ENCODE measurements at places on chromosomes 7 and 10. TPM values are rescaled to one million over a fixed set of nuclear protein-coding genes. Genes with fewer than 3 reads are reported as not detected.

DNA sequence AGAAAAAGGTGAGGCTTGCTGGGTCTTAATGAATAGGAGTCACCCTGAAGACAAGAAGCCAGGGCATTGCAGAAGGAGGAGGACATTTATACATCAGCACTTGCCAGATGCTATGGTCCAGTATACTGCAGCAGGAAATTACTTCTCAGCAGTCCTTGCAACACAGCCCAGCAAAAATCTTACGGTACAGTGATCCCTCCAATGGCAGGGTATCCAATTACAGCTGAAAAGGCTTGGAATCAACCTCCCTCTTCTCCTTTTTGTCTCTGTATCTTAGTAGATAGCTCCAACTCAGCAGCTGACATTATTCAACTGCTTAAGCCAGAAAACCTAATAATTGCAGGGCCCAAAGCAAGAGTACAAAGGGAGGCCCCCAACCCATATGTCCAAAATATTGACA is 128.3 kb upstream of the COBL start:
- H3K36me3 ChIP-seq = no peaks in the 10 kb centered on the region
- no peaks in the 10 kb centered on the region for H3K4me1 ChIP-seq
- DNase-seq = no peak
- no peak overlapping the region for H3K4me3 ChIP-seq
- H3K27ac ChIP-seq = no peak overlapping the region

Gene ZNF777
- 3.3 TPM for total RNA-seq

Gene LAMB4
- total RNA-seq = 8.5 TPM

- H3K4me3 ChIP-seq = no peak overlapping the region
- DNase-seq = no peak
- peaks cover 14% of the 10 kb centered on the region for H3K27me3 ChIP-seq
These were observed 95.7 kb downstream of the SLIT1 start for GRCh38 chr10:97090035-97090434.

- peaks cover 17% of the 10 kb centered on the region for H3K4me1 ChIP-seq
- no peaks in the 10 kb centered on the region for H3K36me3 ChIP-seq
- peak overlapping the region; percentile 85 for H3K4me3 ChIP-seq
- no peak for DNase-seq
- peak overlapping the region; percentile 98 for H3K27ac ChIP-seq
These were observed 492 bp upstream of the VCL start for GRCh38 chr10:73997461-73997786.

- no peaks in the 10 kb centered on the region for H3K27me3 ChIP-seq
- peaks cover 35% of the 10 kb centered on the region for H3K36me3 ChIP-seq
- DNase-seq = no peak
- peaks cover 27% of the 10 kb centered on the region for H3K4me1 ChIP-seq
- H3K4me3 ChIP-seq = no peak overlapping the region
These were observed 2.7 kb upstream of the MTG1 start for GRCh38 chr10:133391249-133391635.

Gene GCK
- total RNA-seq = not detected

Gene CFAP58
- total RNA-seq = not detected

GRCh38 chr7:26351171-26351570 is 59.5 kb downstream of the SNX10 start:
- no peak overlapping the region for H3K27ac ChIP-seq
- no peak for DNase-seq
- no peaks in the 10 kb centered on the region for H3K36me3 ChIP-seq
- H3K4me1 ChIP-seq = no peaks in the 10 kb centered on the region
- no peak overlapping the region for H3K4me3 ChIP-seq

DNA sequence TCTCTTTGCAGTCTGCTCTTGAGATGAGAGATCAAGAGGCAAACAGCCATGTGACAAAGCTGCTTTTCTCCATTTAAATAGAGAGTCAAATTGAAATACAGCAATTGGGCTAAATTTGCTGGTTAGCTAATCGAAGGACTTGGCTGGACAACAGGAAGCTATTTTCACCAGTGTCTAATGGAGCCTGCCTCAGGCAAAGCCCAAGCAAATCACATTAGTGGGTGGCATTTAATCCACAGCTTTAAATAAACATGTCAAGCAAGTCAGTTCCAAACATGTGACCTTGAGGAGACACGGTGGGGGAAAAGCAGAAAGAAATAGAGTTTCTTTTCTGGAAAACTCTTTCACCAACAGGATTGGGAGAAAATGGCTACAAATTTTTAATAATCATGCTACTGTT is 180.5 kb upstream of the AOAH start:
- H3K4me1 ChIP-seq = no peaks in the 10 kb centered on the region
- no peaks in the 10 kb centered on the region for H3K27me3 ChIP-seq
- no peak for DNase-seq
- H3K4me3 ChIP-seq = no peak overlapping the region
- H3K27ac ChIP-seq = no peak overlapping the region

DNA sequence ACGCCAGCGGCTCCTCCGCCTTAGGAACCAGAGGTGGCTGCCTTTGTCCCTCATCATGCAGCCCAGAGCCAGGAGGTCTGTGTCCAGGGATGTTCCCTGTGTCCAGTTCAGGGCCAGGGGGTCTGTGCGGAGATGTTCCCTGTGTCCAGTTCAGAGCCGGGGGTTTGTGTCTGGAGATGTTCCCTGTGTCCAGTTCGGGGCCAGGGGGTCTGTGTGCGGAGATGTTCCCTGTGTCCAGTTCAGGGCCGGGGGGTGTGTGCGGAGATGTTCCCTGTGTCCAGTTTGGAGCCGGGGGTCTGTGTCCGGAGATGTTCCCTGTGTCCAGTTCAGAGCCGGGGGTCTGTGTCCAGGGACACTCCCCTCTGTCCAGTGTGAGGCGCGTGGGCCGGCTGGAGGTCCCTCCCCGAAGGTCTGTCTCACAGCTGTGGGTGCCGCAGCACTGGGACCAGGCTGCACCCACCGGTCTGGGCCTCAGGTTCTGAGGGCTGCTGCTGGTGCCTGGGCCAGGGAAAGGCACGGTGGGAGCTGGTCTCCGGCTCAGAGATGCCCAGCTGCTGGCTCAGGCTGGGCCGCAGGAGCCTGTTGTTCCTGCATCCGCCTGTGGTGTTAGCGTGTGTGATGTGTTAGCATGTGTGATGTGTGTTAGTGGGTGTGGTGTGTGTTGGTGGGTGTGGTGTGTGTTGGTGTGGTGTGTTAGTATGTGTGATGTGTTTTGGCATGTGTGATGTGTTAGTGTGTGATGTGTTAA is 67.9 kb upstream of the CFAP46 start:
- no peak for DNase-seq
- H3K27me3 ChIP-seq = peaks cover 31% of the 10 kb centered on the region
- no peaks in the 10 kb centered on the region for H3K36me3 ChIP-seq
- H3K27ac ChIP-seq = peak overlapping the region; percentile 72
- no peaks in the 10 kb centered on the region for H3K4me1 ChIP-seq
- no peak overlapping the region for H3K4me3 ChIP-seq

- H3K27ac ChIP-seq = peak overlapping the region; percentile 91
- H3K4me1 ChIP-seq = peaks cover 42% of the 10 kb centered on the region
- no peak overlapping the region for H3K4me3 ChIP-seq
- H3K27me3 ChIP-seq = peaks cover 10% of the 10 kb centered on the region
- no peaks in the 10 kb centered on the region for H3K36me3 ChIP-seq
These were observed 2.7 kb downstream of the PROSER2 start for GRCh38 chr10:11825796-11826414.

GRCh38 chr10:42111661-42112330 is 526.6 kb downstream of the ZNF33B start:
- H3K27me3 ChIP-seq = no peaks in the 10 kb centered on the region
- H3K4me3 ChIP-seq = no peak overlapping the region
- DNase-seq = no peak
- H3K27ac ChIP-seq = no peak overlapping the region
- H3K4me1 ChIP-seq = no peaks in the 10 kb centered on the region
- no peaks in the 10 kb centered on the region for H3K36me3 ChIP-seq

DNA sequence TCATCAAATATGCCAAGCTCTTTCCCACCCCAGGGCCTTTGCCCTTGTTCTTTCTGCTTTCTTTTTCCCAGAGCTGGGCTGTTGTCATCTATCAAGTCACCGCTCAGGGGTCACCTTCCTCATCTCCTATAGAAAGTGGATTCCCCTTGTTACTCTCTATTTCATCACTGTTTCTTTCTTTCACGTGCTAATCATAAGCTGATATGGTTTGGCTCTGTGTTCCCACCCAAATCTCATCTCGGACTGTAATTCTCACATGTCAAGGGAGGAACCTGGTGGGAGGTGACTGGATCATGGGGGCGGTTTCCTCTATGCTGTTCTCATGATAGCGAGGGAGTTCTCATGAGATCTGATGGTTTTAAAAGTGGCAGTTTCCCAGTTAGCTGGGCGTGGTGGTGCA is 17.0 kb upstream of the TIAL1 start:
- peaks cover under 1% of the 10 kb centered on the region for H3K4me1 ChIP-seq
- no peak overlapping the region for H3K27ac ChIP-seq
- no peaks in the 10 kb centered on the region for H3K36me3 ChIP-seq
- H3K27me3 ChIP-seq = no peaks in the 10 kb centered on the region
- no peak overlapping the region for H3K4me3 ChIP-seq

DNA sequence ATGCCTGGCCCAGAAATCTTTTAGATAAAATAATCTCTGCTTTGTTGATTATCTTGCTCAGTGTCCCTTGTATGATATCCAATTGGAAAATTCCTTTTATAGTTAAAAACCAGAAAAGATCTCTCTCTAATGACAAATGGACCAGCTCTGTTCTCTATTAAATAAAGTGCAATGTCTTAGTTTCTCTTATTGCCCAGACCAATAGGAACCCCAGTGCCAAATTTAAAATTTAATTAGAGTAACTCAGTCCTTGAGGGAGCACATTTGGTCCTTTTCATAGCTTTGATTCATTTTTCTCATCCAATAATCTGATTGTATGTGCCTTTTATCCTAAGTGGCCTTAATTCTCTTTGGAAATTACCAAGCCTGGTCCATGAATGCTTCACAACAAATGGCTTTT is 158.9 kb upstream of the FOXK1 start:
- no peak overlapping the region for H3K4me3 ChIP-seq
- H3K27me3 ChIP-seq = peaks cover 10% of the 10 kb centered on the region
- peak; percentile 3 for DNase-seq
- no peak overlapping the region for H3K27ac ChIP-seq
- no peaks in the 10 kb centered on the region for H3K4me1 ChIP-seq

DNA sequence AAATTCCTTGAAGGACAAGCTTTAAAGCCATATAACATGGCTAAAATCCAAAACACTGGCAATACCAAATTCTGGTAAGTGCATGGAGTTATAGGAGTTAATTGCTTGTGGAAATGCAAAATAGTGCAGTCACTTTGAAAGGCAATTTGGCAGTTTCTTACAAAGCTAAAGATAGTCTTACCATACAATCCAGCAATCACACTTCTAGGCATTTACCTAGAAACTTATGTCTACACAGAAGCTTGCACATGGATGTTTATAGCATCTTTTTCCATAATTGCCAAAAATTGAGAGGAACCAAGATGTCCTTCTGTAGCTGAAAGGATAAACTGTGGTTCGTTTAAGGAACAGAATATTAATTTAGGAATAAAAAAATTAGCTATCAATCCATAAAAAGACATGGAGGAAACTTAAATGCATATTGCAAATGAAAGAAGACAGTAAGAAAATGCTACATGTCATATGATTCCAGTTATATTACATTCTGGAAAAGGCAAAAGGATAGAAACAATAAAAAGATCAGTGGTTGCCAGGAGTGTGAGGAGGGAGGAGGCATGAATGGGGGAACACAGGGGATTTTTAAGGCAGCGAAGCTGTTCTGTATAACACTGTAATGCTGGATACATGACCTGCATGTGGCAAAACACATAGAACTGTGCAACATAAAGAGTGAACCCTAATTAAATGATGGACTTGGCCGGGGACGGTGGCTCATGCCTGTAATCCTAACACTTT is 51.9 kb downstream of the GNAT3 start:
- H3K4me1 ChIP-seq = no peaks in the 10 kb centered on the region
- H3K36me3 ChIP-seq = no peaks in the 10 kb centered on the region
- H3K27me3 ChIP-seq = no peaks in the 10 kb centered on the region
- no peak for DNase-seq

Gene TAS2R3
- total RNA-seq = 5.7 TPM

Gene NRBF2
- total RNA-seq = 15.2 TPM

Measured in stomach (tissue), 19 donors.